ENCODE measurements at places on chromosomes 3 and 15. TPM values are rescaled to one million over a fixed set of nuclear protein-coding genes. Genes with fewer than 3 reads are reported as not detected.

GRCh38 chr15:69634860-69635259 is 182.2 kb downstream of the RPLP1 start:
- DNase-seq: no peak

The ARL14 gene
- not detected for polyA plus RNA-seq

DNA sequence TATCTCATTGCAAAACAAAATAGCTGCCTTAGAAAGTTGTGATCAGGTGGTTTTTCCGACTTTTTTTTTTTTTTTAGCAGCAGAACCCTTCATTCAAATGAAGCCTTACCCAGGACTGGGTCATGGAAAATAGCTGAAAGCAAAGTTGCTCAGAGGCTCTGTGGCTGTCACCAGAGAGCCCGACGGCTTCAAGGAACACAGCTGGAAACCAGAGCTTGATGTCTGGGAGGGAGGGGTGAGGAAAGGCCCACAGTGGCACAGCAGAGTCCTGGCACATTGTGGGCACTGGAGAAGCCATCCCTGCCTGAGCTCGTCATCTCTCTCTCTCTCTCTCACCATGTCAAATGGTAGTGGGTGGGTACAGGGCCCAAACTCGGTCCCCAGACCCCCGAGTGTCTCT is 77.5 kb downstream of the RPN1 start:
- no peak for DNase-seq

The ILDR1 gene
- not detected for polyA plus RNA-seq

DNA sequence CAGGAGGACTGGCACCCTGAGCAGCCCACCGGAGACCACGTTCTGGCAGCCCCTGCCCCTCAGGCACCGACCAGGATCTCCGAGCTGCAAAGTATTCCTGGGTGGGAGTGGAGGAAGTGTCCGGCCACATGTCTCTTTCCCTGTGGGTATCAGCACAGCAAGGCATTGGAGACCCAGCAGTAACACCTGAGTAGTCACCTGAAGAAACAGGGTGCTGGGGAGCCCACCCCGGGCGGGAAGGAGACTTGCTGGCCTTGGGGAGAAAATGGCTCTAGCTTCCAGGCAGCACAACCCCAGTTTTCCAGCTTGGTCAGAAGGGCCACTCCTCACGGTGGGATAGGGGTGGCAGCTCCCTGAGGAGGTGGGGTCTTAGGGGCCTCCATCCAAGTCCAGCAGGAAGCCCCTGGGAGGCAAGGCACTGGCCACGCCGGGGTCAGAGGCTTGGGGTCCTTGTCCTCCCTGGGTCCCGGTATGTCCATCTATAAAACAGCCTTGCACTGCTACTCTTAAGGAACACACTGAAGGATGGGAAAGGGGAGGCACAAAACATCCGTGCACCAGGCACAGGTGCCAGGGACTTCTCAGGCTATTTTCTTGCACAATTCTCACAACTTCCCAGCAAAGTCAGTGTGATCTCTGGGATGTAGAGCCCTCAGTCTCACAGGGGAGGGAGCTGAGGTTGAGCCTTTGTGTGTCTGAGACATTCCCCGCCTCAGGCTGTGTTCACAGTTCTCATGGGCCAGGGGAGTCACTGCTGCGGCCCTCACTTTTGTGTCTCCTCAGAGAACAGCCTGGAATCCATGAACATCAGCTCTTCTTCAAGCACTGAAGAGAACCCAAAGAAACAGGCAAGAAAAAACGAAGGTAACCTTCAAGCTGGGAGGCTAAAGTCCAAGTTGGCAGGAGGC is 11.9 kb downstream of the CFAP100 start:
- no peak for DNase-seq

Data from immature natural killer cell (primary cell).